ENCODE measurements at places on chromosomes 16 and 17. TPM values are rescaled to one million over a fixed set of nuclear protein-coding genes. Genes with fewer than 3 reads are reported as not detected.

Gene CA7
- total RNA-seq: not detected

Gene DNAAF8
- total RNA-seq: 1.7 TPM

Gene RPRML
- not detected for total RNA-seq

Gene OTOP3
- not detected for total RNA-seq

Gene KRT36
- not detected for total RNA-seq

Gene FXR2
- total RNA-seq: 35.0 TPM

Gene ZSWIM7
- 32.1 TPM for total RNA-seq

Data from renal cortical epithelial cell (primary cell).